ENCODE measurements at places on chromosomes 13 and 19.

GRCh38 chr13:72620874-72621273, 106.6 kb downstream of the MZT1 start:
- peaks cover 4% of the 10 kb centered on the region for H3K36me3 ChIP-seq
- no peaks in the 10 kb centered on the region for H3K4me1 ChIP-seq
- H3K27ac ChIP-seq: no peak overlapping the region
- H3K4me3 ChIP-seq: no peak overlapping the region
- no peak for DNase-seq

- no peak for DNase-seq
- peaks cover 5% of the 10 kb centered on the region for H3K4me1 ChIP-seq
- H3K27me3 ChIP-seq: no peaks in the 10 kb centered on the region
These were observed 37.7 kb downstream of the DLEU7 start for GRCh38 chr13:50805805-50806204.

GRCh38 chr19:13153569-13154240, 3.5 kb downstream of the IER2 start:
- H3K36me3 ChIP-seq: peaks cover 59% of the 10 kb centered on the region
- H3K4me3 ChIP-seq: peak overlapping the region; percentile 94
- peaks cover 5% of the 10 kb centered on the region for H3K27me3 ChIP-seq
- H3K27ac ChIP-seq: peak overlapping the region; percentile 100
- peaks cover 83% of the 10 kb centered on the region for H3K4me1 ChIP-seq

- H3K36me3 ChIP-seq: no peaks in the 10 kb centered on the region
- no peak for DNase-seq
- H3K4me1 ChIP-seq: no peaks in the 10 kb centered on the region
- no peak overlapping the region for H3K27ac ChIP-seq
- H3K27me3 ChIP-seq: no peaks in the 10 kb centered on the region
- no peak overlapping the region for H3K4me3 ChIP-seq
These were observed 728.9 kb downstream of the EFNB2 start for GRCh38 chr13:105806628-105806920.

DNA sequence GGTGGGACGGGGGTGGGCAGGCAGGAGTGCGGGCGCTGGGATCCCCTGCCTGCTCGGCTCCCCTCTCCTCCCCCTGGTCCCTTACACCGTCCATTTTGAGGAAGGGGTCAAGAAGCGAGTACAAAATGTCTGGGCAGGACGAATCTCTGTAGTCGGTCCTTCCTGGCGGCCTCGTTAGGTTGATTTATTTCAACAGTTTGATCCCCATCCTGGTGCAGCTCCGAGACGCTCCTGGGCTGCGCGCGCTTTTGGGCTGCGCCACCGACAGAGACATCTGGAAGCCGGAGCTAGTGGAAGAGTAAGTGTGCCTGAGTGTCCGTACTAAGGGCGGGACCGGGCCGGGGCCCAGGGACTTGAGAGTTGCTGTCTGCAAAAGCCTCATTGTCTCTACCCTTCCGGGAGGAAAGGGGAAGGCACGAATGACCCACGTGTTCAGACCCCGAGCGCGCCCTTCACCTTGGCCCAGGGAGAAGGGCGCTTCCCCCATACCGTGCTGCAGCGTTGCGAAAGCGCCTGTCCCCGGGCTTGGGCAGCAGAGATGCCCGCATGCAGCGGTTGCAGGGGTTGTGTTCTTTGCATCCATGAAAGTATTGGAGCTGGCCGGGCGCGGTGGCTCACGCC, 1.8 kb downstream of the ZNF114 start:
- H3K4me3 ChIP-seq: peak overlapping the region; percentile 70
- peaks cover 11% of the 10 kb centered on the region for H3K4me1 ChIP-seq
- H3K36me3 ChIP-seq: peaks cover 2% of the 10 kb centered on the region
- H3K27me3 ChIP-seq: peaks cover 54% of the 10 kb centered on the region
- no peak for DNase-seq
- H3K27ac ChIP-seq: no peak overlapping the region

DNA sequence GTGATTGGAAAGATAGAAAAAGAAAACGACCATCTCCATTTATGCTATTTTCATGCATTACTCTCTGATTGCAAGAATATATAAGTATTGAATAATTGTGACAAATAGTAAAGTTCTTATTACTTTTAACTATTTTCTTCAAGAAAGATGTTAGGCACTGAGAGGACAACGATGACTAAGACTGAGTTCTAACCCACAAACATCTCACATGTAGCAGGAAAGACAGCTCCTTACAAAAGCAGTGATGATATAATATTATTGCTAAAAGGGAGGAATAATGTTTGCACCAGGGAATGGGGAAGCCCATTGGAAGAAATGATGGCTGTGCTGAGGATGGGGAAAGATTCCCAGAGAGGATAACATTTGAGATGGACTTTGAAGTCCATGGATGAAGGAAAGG, 22.6 kb downstream of the RXFP2 start:
- H3K36me3 ChIP-seq: no peaks in the 10 kb centered on the region
- H3K4me1 ChIP-seq: no peaks in the 10 kb centered on the region
- DNase-seq: no peak
- peaks cover 6% of the 10 kb centered on the region for H3K27me3 ChIP-seq
- no peak overlapping the region for H3K4me3 ChIP-seq

- peaks cover 31% of the 10 kb centered on the region for H3K4me1 ChIP-seq
- no peak for DNase-seq
- peaks cover 1% of the 10 kb centered on the region for H3K36me3 ChIP-seq
- H3K4me3 ChIP-seq: no peak overlapping the region
These were observed 775.3 kb downstream of the UQCRFS1 start for GRCh38 chr19:28437390-28438346.

GRCh38 chr19:50759886-50760285, 10.4 kb upstream of the GPR32 start:
- no peak overlapping the region for H3K4me3 ChIP-seq
- no peaks in the 10 kb centered on the region for H3K4me1 ChIP-seq
- peaks cover 30% of the 10 kb centered on the region for H3K27me3 ChIP-seq
- no peak for DNase-seq
- H3K27ac ChIP-seq: no peak overlapping the region
- no peaks in the 10 kb centered on the region for H3K36me3 ChIP-seq

GRCh38 chr19:22610121-22610520, 24.0 kb upstream of the ZNF492 start:
- no peaks in the 10 kb centered on the region for H3K27me3 ChIP-seq
- no peak overlapping the region for H3K27ac ChIP-seq
- H3K36me3 ChIP-seq: no peaks in the 10 kb centered on the region
- H3K4me1 ChIP-seq: no peaks in the 10 kb centered on the region

GRCh38 chr19:7534531-7535046, 928 bp upstream of the PNPLA6 start:
- no peak for DNase-seq
- peak overlapping the region; percentile 94 for H3K4me3 ChIP-seq
- no peaks in the 10 kb centered on the region for H3K27me3 ChIP-seq
- peaks cover 15% of the 10 kb centered on the region for H3K36me3 ChIP-seq
- H3K4me1 ChIP-seq: peaks cover 24% of the 10 kb centered on the region
- peak overlapping the region; percentile 87 for H3K27ac ChIP-seq

- no peak overlapping the region for H3K4me3 ChIP-seq
- H3K4me1 ChIP-seq: peaks cover 32% of the 10 kb centered on the region
- H3K27me3 ChIP-seq: no peaks in the 10 kb centered on the region
- H3K27ac ChIP-seq: no peak overlapping the region
- H3K36me3 ChIP-seq: peaks cover 5% of the 10 kb centered on the region
These were observed 6.4 kb downstream of the LRCH1 start for GRCh38 chr13:46559272-46559805.

- H3K36me3 ChIP-seq: peaks cover 2% of the 10 kb centered on the region
- no peak overlapping the region for H3K27ac ChIP-seq
- DNase-seq: no peak
- H3K4me3 ChIP-seq: no peak overlapping the region
These were observed 829.1 kb upstream of the MIR17HG start for GRCh38 chr13:90518417-90518816.

- peak overlapping the region; percentile 8 for H3K4me3 ChIP-seq
- H3K27me3 ChIP-seq: no peaks in the 10 kb centered on the region
- peaks cover 19% of the 10 kb centered on the region for H3K4me1 ChIP-seq
- H3K27ac ChIP-seq: no peak overlapping the region
- peaks cover 4% of the 10 kb centered on the region for H3K36me3 ChIP-seq
These were observed 16.6 kb downstream of the ADAMTS10 start for GRCh38 chr19:8593931-8594330.

DNA sequence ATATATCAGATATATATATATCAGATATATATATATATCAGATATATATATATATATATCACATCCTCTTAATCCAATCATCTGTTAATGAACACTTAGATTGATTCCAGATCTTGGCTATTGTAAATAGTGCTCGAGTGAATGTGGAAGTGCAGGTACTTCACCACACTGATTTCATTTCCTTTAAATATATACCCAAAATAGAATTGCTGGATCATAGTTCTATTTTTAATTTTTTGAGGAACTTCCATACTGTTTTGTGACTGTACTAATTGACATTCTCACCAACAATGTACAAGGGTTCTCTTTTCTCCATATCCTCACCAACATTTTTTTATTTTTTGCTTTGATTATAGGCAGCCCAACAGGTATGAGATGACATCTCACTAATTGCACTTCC, 277.5 kb downstream of the NHLRC3 start:
- no peak for DNase-seq
- H3K27ac ChIP-seq: no peak overlapping the region
- no peaks in the 10 kb centered on the region for H3K4me1 ChIP-seq
- no peaks in the 10 kb centered on the region for H3K36me3 ChIP-seq
- no peaks in the 10 kb centered on the region for H3K27me3 ChIP-seq

DNA sequence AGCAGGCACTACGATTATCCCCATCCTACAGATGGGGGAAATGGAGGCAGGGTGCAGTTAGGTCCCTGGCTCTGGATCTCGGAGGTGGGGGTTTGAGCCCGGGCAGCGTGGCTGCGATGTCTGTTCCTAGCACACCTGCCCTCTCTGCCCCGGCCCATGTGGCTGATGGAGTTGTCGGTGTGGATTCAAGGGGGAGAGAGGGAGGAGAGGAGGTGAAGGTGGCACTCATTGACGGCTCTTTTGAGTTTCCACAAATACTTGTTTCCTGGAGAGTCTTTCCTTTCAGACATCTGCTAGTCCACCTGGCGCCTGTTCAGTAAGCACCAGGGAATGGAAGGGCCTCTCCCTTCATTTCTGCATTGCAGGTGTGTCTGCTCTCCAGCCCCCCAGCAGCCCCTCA, 69.9 kb downstream of the ARHGEF18 start:
- H3K27ac ChIP-seq: no peak overlapping the region
- peaks cover 40% of the 10 kb centered on the region for H3K4me1 ChIP-seq
- H3K36me3 ChIP-seq: peaks cover 36% of the 10 kb centered on the region
- no peak overlapping the region for H3K4me3 ChIP-seq
- no peak for DNase-seq
- H3K27me3 ChIP-seq: no peaks in the 10 kb centered on the region

GRCh38 chr19:54481326-54481930, 8.3 kb upstream of the CDC42EP5 start:
- no peak for DNase-seq
- H3K36me3 ChIP-seq: peaks cover 1% of the 10 kb centered on the region
- H3K4me1 ChIP-seq: peaks cover 23% of the 10 kb centered on the region
- H3K27ac ChIP-seq: no peak overlapping the region

DNA sequence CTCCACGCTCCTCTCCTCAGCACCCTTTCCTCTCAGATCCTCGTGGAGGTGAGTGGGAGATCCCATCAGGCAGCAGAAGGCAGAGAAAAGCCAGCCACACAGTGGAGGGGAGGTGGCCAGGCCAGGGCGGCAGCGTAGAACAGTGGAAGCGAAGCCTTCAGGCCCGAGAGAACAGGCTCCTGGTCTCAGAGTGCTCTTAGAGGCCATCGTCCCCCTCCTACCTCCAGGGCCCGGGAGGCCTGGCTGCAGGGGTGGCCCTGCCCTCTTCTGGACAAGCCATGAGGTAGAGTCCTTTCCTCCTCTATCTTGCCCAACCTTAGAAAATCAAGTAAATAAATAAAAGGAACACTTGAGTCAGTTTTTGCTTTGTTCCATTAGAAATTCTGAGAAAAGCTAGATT, 202.0 kb downstream of the KATNAL1 start:
- no peak for DNase-seq
- peaks cover 2% of the 10 kb centered on the region for H3K36me3 ChIP-seq
- no peak overlapping the region for H3K4me3 ChIP-seq
- H3K27me3 ChIP-seq: peaks cover 10% of the 10 kb centered on the region

GRCh38 chr13:40779796-40780285, 8.9 kb upstream of the MRPS31 start:
- H3K27ac ChIP-seq: peak overlapping the region; percentile 53
- no peaks in the 10 kb centered on the region for H3K27me3 ChIP-seq

- peak overlapping the region; percentile 94 for H3K27ac ChIP-seq
- DNase-seq: no peak
- H3K4me1 ChIP-seq: peaks cover 72% of the 10 kb centered on the region
- H3K27me3 ChIP-seq: no peaks in the 10 kb centered on the region
- peaks cover 36% of the 10 kb centered on the region for H3K36me3 ChIP-seq
These were observed 1.0 kb upstream of the UBE2M start for GRCh38 chr19:58559275-58560006.

- H3K27ac ChIP-seq: no peak overlapping the region
- H3K36me3 ChIP-seq: no peaks in the 10 kb centered on the region
- peaks cover 2% of the 10 kb centered on the region for H3K27me3 ChIP-seq
- no peak overlapping the region for H3K4me3 ChIP-seq
- H3K4me1 ChIP-seq: no peaks in the 10 kb centered on the region
These were observed 108.2 kb downstream of the EDNRB start for GRCh38 chr13:77810430-77810829.

GRCh38 chr13:110015253-110015652, 228.9 kb upstream of the IRS2 start:
- H3K27ac ChIP-seq: no peak overlapping the region
- H3K36me3 ChIP-seq: no peaks in the 10 kb centered on the region

- no peaks in the 10 kb centered on the region for H3K4me1 ChIP-seq
- H3K27ac ChIP-seq: no peak overlapping the region
- no peak overlapping the region for H3K4me3 ChIP-seq
- DNase-seq: no peak
These were observed 2.6 kb downstream of the SIGLEC5 start for GRCh38 chr19:51627491-51628138.

DNA sequence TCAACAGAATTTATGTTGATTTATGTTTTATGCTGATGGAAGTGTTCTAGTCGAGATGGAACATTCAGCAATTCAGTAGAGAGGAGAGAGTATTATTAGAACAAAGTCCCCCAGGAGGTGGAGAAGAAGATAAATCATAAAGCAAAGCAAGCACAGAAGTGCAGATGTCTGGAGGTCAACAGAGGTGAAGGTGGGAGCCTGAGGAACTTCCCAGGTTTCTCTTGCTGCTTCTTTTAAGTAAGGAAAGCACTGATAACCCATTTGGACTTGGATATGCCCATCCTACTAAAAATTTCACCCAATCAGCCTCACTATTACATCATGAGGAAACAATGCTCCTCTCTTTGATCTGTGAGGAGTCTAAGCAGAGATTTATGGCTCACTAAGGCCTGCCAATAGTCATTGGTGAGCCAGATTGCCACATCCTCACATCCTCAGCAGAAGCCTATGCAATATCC, 98.8 kb downstream of the EPSTI1 start:
- no peaks in the 10 kb centered on the region for H3K4me1 ChIP-seq
- DNase-seq: no peak
- H3K36me3 ChIP-seq: peaks cover 11% of the 10 kb centered on the region
- no peak overlapping the region for H3K27ac ChIP-seq

DNA sequence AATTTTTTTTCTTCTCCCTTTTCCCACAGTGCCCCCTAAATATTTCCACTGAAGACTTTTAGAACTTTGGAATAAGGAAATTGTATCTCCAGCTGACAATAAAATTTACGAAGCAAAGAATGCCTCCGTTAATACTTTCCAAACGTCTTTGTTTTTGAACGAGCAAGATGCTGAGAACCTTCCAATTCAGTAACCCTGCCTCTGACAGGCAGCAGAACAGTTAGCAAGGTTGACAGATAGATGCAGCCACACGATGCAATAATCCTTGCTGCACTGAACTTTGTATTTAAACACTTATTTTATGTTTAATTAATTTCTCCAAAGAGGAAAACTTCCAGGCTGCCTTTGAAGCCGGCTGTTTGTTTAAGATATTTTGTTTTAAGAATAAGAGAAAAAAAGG, 71.8 kb upstream of the TSHZ3 start:
- H3K27me3 ChIP-seq: peaks cover 49% of the 10 kb centered on the region
- no peak overlapping the region for H3K27ac ChIP-seq
- H3K4me3 ChIP-seq: no peak overlapping the region
- peaks cover 2% of the 10 kb centered on the region for H3K36me3 ChIP-seq
- DNase-seq: no peak
